Keratinocyte (primary cell): ENCODE measurements at places on chromosomes 4 and X. TPM values are rescaled to one million over a fixed set of nuclear protein-coding genes. Genes with fewer than 3 reads are reported as not detected.

DMP1 gene
- polyA plus RNA-seq: not detected in 3 replicates

DNA sequence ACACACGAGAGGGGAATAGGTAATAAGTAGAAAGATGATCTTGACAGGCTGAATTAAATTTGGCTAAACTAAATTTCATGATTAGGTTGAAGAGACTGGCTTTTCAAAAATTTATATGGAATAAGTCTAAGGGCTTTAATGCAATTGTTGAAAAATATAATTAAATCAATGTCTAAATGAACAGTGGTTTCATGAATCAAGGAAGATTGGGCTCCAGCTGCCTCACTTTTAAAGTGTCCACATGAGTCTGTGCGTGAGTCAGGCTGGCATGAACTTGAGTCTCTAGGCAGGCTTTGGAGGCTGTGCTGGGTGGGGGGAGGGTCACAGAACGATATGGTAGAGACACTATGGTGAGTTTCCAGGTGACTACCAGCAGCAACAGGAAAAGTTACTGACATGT lies 111.9 kb downstream of the SORBS2 start:
- no peak for DNase-seq

CFP gene
- polyA plus RNA-seq: 0.03 to 0.04 TPM in 2 of 3 replicates, not detected in the other

PTTG2 gene
- not detected in 3 replicates for polyA plus RNA-seq

DNA sequence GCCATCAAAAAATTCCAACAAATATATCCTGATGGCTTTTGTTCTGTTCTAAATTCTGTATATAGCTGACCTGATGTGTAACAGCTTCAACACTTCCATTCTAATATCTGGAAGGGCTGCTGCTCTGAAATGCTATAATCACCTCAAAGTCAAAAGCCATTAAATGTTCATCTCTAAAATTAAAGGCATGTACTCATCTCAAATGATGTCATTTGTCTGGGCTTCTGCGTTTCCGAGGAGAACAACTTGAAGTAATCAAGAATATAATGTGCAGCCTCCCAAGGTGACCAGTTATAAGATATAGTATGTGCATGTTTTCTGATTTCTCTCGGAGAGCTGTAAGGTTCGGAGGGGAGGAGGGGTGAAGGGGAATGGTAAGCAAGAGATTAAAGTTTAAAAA lies 237.6 kb downstream of the SCFD2 start:
- DNase-seq: no peak

- no peak for DNase-seq
These were observed 8.3 kb downstream of the RNF128 start for GRCh38 chrX:106734827-106735226.

TMSB15B gene
- polyA plus RNA-seq: 6.1 to 11.5 TPM (median 7.9 TPM) in 3 replicates

PAK3 gene
- 0.27 to 0.37 TPM (median 0.34 TPM) in 3 replicates for polyA plus RNA-seq

KLB gene
- polyA plus RNA-seq: 0.03 TPM in 1 of 3 replicates, not detected in the others

FAM47E gene
- polyA plus RNA-seq: 0.16 to 0.29 TPM (median 0.28 TPM) in 3 replicates

- DNase-seq: no peak
These were observed 125.0 kb upstream of the PDLIM3 start for GRCh38 chr4:185660340-185660739.

DNA sequence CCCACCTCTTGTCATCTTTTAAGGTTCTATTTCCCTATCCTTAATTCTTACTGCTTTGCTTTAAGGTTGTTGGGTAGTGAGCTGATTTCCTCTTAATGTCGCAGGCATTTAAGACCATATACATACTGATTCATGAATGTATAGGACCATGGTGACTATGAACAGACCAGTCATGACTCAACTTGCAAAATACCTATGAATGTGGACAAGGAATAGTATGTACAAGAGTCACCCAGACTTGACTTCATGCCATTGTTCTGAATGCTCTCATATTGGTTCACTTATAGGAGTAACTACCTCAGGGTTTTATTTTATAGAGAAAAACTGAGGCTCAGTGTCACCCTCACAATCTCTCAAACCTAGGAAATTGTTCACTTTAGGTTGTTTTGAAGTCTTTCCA lies 44.3 kb downstream of the CCNG2 start:
- peak; percentile 85 for DNase-seq

ENPP6 gene
- not detected in 3 replicates for polyA plus RNA-seq

GRCh38 chrX:8273451-8273895 lies 102.4 kb upstream of the VCX2 start:
- no peak for DNase-seq

GRCh38 chrX:68841251-68842049 lies 12.6 kb downstream of the EFNB1 start:
- no peak for DNase-seq

DUX4 gene
- polyA plus RNA-seq: not detected in 3 replicates

DNA sequence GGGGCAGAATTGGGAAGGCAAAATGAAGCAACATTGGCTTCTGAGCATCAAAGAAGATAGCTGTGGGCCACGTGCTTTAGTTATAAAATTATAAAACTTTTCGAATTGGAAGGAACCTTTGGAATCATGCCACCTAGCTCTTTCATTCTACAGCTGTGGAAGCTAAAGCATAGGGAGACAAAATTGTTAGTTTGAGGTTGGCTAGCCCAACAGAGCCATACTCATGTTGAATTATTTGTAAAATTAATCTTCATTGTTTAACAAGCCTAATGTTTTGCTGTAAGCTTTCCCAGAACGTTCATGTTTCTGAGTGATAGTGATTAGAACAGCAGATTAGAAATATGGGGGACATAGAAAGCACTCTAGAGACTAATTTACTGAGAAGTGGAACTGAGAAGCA lies 35.9 kb downstream of the HHIP start:
- DNase-seq: no peak

GAGE2A gene
- not detected in 3 replicates for polyA plus RNA-seq

- DNase-seq: no peak
These were observed 17.6 kb downstream of the ARMCX2 start for GRCh38 chrX:101642093-101642492.

DNA sequence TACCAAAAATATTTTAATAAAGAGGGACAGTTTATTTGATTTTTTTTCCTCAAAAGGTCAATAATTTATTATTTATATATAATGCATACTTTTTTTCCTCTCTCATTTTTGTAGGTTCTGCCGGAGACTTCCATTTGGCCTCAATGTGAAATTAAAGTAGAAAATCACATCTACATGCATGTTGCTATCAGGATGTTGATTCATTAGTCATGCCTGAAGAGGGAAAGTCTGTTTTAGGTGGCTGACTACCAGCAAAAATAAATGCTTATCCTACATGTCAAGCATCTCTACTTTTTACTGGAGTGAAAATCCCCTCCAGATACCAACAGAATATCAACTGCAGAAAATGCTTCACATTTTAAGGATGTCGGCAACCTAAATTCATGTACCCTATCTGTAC lies 41.5 kb downstream of the KIAA0232 start:
- DNase-seq: no peak

TIGD4 gene
- 0.10 to 0.21 TPM (median 0.12 TPM) in 3 replicates for polyA plus RNA-seq

DNA sequence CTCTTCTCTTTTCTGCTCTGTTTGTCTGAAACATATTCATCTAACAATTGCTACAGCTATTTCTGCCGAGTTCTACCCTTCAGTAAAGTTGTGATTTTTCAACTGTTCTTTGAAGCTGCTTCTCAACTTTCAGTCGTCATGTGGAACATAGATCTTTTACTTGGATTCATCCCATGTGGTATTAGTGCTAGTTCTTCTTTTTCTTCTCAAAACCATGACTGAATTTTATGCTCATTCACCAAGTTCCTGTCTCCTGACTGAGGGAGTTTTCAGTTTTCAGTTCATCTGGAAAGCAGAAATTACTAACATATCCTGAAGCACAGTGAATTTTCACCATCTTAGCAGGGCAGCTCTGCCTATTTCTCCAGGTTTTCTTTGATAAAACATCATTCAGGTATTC lies 12.1 kb downstream of the ACSL4 start:
- no peak for DNase-seq

GRCh38 chr4:150160473-150160872 lies 82.2 kb downstream of the DCLK2 start:
- DNase-seq: no peak

GLRA3 gene
- polyA plus RNA-seq: not detected in 3 replicates

DNA sequence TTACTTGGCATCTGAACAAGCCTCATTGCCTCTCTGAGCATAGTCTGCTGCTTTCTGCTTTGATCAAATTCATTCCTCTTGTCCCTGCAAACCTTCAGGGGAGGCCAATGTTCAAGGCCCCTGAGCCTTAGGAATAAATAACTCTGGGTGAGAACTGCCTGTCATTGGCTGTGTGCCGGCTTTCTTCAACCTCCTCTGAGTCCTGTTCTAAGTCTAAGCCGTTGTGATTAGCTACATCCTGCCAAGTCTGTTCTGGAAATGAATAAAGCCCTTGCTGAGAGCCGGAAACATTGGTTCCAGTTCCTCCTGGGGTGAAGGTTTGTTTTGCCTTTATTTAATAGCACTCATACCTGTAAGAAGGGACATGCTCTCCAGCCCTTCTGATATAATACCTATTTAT lies 13.8 kb downstream of the RNF4 start:
- no peak for DNase-seq

DNA sequence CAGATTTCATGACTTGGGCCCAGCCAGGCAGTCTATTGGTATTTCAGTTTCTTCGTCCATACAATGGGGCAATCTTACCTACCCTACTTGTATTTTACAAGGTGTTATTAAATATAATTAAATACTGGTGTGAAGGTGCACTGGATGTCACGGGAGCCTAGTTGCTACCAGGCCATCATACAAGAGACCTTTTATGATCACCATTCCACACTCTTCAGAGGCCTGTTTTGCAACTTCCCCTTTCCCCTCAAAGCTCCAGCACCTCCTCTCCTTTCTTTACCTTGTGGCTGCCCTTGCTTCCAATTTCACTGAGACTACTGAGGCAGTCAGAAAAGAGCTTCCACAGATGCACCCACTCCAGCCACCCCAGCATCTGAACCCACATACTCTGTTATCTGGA lies 93.8 kb upstream of the HELT start:
- DNase-seq: no peak

- DNase-seq: no peak
These were observed 203.4 kb downstream of the CCNG2 start for GRCh38 chr4:77360451-77360850.

DNA sequence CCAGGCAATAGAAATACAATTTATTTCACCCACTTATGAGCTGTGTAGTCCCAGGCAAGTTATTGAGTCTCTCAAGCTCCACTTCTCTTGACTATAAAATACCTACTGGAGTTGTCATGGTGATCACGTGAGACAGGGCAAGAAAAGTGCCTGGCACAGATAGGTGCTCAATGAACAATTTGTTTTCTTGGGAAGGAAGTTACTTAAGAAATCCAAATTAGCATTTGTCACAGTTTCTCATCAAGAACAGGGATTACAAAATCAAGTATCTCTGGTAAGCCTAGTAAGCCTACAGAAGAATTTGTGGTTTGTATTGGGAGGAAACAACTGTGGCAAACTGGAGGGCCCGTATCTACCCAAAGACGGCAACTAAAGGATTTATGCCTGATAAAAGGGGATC lies 37.5 kb upstream of the RASGEF1B start:
- no peak for DNase-seq

DNA sequence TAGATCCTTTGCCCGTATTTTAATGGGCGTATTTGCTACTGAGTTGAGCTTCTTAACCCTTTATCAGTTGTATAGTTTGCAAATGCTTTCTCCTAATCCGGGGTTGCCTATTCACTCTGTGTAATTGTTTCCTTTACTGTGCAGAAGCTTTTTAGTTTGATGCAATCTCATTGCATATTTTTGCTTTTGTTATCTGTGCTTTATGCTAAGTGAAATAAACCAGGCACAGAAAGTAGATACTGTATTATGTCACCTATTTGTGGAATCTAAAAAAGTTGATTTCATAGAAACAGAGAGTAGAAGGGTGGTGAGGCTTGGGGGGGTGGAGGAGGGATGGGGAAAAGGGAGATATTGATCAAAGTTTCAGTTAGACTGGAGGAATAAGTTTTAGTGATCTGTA lies 17.7 kb downstream of the OGT start:
- no peak for DNase-seq

GRCh38 chr4:145279122-145279960 lies 99.0 kb upstream of the OTUD4 start:
- DNase-seq: peak; percentile 80

DNA sequence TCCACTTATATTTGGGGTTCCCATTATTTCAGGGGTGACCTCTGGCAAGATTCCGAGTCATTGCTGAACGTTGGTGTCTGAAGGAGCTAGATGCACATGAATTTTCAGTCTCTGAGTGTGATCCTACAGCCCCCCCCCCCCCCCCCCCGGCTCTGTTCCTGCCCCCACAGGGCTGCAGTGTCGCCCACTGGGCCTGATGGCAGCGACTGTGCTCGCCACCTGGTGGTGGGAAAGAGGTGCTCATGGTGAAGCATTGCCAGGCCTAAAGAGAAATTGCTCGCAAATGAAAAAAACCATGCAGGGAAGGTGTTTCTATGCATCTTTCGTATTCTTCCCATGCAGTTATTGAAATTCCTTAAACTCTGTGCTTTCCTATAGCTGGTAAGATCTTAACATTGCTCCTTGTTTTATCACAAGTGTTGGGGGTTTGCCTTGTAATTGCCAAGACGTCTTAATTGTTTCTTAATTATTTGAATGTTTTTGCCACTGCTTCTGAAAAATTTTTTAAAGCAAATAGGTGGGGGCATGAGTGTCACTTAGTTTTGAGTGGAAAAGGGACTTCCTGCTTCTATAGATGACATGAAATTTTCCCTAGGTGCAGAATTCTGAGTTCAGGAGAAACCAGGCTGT lies 63.2 kb downstream of the CLDN22 start:
- no peak for DNase-seq

GRIPAP1 gene
- polyA plus RNA-seq: 20.2 to 23.0 TPM (median 20.9 TPM) in 3 replicates
